Naive thymus-derived CD8-positive, alpha-beta T cell (primary cell): ENCODE measurements at places on chromosomes 5 and 9. TPM values are rescaled to one million over a fixed set of nuclear protein-coding genes. Genes with fewer than 3 reads are reported as not detected.

LRRC70 gene
- total RNA-seq, result 1.1 TPM

CCDC192 gene
- total RNA-seq, result not detected

CACFD1 gene
- total RNA-seq, result 4.9 TPM

POC5 gene
- 17.0 TPM for total RNA-seq

GABBR2 gene
- not detected for total RNA-seq

PDGFRB gene
- 0.47 TPM for total RNA-seq

LRRC19 gene
- not detected for total RNA-seq

IL31RA gene
- total RNA-seq, result not detected

TMEM252 gene
- not detected for total RNA-seq

TPPP gene
- 0.16 TPM for total RNA-seq

MCC gene
- total RNA-seq, result 1.8 TPM

FOXD4L4 gene
- total RNA-seq, result 0.44 TPM

TXNDC15 gene
- 37.8 TPM for total RNA-seq

GPSM1 gene
- total RNA-seq, result 10.0 TPM
